Breast epithelium (tissue), 4 donors: ENCODE measurements at places on chromosomes 11 and 22.

DNA sequence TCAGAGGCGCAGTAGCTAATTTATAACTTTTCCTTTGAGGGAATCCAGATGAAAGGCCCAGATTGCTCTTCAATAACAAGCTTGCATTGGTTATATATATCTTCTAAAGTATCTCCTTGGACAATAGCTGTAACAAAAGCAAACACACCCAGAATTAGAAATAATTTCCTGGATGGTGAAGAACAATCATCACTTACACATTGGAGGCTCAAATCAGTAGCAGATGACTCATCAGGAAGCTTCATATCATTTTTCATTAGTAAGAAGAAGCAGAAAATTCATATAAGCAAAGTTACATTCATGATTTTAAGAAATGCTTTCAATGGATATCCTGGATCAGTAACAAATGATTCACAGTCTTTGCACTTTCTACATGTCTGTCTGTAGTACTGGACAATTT is 173.6 kb upstream of the CCDC90B start:
- DNase-seq: no peak
- no peaks in the 10 kb centered on the region for H3K27me3 ChIP-seq
- H3K4me1 ChIP-seq: no peaks in the 10 kb centered on the region
- no peak overlapping the region for H3K27ac ChIP-seq
- H3K36me3 ChIP-seq: no peaks in the 10 kb centered on the region

GRCh38 chr22:41834005-41834944 is 1.4 kb downstream of the SREBF2 start:
- no peak for DNase-seq
- no peaks in the 10 kb centered on the region for H3K27me3 ChIP-seq
- H3K36me3 ChIP-seq: no peaks in the 10 kb centered on the region
- H3K4me1 ChIP-seq: no peaks in the 10 kb centered on the region

GRCh38 chr11:24567380-24567779 is 70.5 kb downstream of the LUZP2 start:
- no peak overlapping the region for H3K4me3 ChIP-seq
- H3K27ac ChIP-seq: no peak overlapping the region
- no peaks in the 10 kb centered on the region for H3K4me1 ChIP-seq
- no peaks in the 10 kb centered on the region for H3K27me3 ChIP-seq
- no peaks in the 10 kb centered on the region for H3K36me3 ChIP-seq

- no peaks in the 10 kb centered on the region for H3K27me3 ChIP-seq
- no peak overlapping the region for H3K4me3 ChIP-seq
- H3K4me1 ChIP-seq: no peaks in the 10 kb centered on the region
- no peak for DNase-seq
- H3K27ac ChIP-seq: no peak overlapping the region
Measured at GRCh38 chr22:17095538-17095937, 10.7 kb downstream of the IL17RA start.

DNA sequence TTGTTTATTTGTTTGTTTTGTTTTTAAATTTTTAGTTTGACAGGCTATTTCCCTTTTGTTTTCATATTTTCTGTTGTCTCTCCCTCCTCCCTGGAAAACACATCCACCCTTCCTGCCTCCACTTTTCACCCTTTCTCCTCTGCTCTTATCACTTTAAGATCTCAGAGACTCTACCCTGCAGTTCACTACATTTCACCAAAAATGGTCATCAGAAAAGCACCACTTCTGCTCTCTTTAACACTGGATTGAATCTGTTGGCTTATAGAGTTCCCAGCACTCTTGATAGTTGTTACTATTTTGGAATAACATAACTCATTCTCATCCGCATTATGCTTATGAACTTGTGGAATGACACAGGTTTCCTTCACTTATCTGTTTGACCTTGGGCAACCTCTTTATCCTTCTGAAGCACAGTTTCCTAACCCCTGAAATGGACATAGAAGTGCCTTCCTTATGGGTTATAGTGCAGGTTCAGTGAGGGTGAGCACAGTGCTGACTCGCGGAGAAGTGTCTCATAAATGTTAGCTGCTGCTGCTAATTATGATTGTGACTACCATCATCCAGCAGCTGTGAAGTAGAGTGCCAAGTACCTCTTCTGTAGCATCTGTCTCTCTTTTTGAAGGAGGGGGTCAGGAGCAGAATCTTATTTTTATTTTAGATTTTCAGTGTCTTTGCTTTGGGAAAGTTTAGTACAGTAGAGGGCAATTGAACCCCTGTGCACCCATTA is 15.0 kb downstream of the TEAD1 start:
- H3K27ac ChIP-seq: no peak overlapping the region
- no peak overlapping the region for H3K4me3 ChIP-seq
- H3K27me3 ChIP-seq: no peaks in the 10 kb centered on the region
- H3K36me3 ChIP-seq: no peaks in the 10 kb centered on the region

DNA sequence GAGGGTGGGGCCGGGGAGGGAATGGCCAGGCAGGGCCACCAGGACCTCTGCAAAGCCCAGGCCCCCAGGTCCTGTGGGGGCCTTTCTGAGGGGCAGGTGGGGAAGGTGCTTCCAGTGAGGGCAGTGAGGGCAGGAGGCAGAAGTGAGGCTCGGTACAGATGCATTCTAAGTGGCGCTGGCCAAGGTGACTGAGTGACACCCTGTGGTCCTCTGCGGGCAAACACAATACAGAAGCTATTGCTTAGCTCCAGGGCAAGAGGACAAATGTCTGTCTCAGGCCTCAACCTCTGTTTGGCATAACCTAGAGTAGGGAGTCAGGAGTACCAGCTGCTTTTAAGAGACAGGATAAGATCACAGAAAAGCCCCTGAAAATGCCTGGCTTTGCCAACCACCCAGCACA is 31.3 kb downstream of the B3GAT1 start:
- H3K36me3 ChIP-seq: no peaks in the 10 kb centered on the region
- H3K4me1 ChIP-seq: no peaks in the 10 kb centered on the region
- no peaks in the 10 kb centered on the region for H3K27me3 ChIP-seq
- H3K27ac ChIP-seq: no peak overlapping the region
- no peak overlapping the region for H3K4me3 ChIP-seq

GRCh38 chr22:48147404-48147803 is 1385.0 kb downstream of the TBC1D22A start:
- no peak overlapping the region for H3K4me3 ChIP-seq
- H3K27ac ChIP-seq: no peak overlapping the region
- DNase-seq: no peak
